ENCODE measurements at places on chromosomes 1 and 21. TPM values are rescaled to one million over a fixed set of nuclear protein-coding genes. Genes with fewer than 3 reads are reported as not detected.
A peak's percentile ranks its signal among the peaks of the same experiment; 100 is the strongest.

GRCh38 chr1:188514917-188515316 lies 1686.2 kb downstream of the PLA2G4A start:
- DNase-seq: no peak

- DNase-seq: no peak
These were observed 102.4 kb downstream of the FMN2 start for GRCh38 chr1:240194120-240194519.

- DNase-seq: no peak
These were observed 18.1 kb upstream of the SLC26A9 start for GRCh38 chr1:205961405-205961804.

DNA sequence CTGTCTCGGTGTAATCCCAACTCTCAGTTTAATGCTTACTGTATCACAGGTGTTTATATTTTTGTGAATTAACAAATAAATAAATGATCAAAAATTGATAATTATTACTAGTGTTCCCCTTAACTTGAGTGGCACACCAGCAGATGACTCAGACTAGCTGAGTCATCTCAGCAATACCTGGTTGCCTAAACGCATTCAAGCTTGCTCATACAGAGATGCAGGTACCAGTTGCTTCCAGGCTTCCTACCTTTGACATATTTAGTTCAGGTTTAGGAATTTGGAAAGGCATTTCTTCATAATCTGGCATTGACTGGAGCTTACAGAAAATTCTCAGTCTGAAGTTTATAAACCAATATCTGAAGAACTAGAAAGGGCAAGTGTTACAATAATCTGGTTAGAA lies 78.9 kb upstream of the LMO4 start:
- no peak for DNase-seq

GRCh38 chr1:206912445-206913095 lies 9.2 kb downstream of the FCMR start:
- peak; percentile 71 for DNase-seq

GRCh38 chr1:201358596-201358995 lies 18.9 kb downstream of the TNNT2 start:
- DNase-seq: no peak

GRCh38 chr1:245717611-245718010 lies 562.8 kb downstream of the KIF26B start:
- DNase-seq: no peak

- no peak for DNase-seq
These were observed 205.0 kb downstream of the GPR52 start for GRCh38 chr1:174652569-174653280.

DNA sequence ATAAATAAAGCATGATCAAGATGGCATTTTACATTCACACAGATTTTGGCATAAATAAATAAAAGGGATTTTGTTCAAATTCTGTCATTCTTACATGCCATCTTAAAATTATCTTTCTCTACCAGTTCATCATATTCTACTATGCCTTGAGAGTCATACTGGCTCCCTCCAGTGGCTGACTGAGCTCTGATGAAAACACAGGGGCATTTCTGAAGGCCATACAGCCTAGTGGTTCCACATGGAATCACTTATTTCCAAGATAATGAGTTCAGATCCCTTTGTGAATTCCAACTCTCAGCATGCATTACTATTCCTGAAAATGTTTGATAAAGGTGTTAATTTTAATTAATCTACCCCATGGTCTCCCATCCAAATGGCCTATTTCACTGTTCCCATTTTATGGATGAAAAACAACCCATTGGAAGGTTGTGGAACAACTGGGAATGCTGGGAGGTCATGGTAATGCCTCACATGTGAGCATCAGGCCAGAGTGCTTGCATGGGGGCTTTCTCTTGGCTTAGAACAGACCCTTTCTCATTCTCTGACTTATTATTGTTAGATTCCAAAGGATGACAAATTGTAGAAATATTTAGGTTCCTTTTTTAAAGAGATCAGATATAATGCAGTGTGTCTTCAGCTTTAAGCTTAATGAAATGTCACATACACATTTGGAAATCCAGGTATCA lies 622.4 kb upstream of the PKN2 start:
- DNase-seq: no peak

- no peak for DNase-seq
These were observed 74.7 kb upstream of the ZBTB40 start for GRCh38 chr1:22376976-22377375.

- DNase-seq: no peak
These were observed 602 bp upstream of the RIMKLA start for GRCh38 chr1:42379794-42380585.

DNA sequence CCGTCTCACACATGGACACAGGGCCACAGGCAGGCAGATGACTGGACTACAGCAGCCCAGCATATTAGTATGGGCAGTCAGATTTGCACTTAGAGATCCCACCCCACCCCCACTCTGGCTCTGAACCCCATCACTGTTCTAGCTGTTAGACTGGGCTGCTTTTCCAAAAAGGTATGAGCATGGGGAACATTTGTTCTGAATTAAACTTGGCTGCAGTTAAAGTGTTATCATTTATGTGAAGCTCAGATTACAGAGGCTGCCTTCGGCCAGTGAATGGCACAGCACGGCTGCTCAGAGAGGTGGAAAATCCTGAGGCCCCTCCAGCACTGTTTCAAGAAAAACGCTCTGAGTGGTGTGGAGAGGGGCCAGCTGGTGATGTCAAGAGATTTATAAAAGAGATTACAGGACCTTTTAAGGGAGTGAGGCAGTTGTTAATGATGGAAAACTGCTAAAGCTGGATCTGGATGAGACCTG lies 6.9 kb upstream of the NOS1AP start:
- no peak for DNase-seq

- DNase-seq: no peak
These were observed 164.8 kb downstream of the PLPPR5 start for GRCh38 chr1:98839840-98840239.

GRCh38 chr1:236451796-236452373 lies 57.8 kb downstream of the EDARADD start:
- DNase-seq: no peak

The SPATA46 gene
- not detected for total RNA-seq

The MTOR gene
- total RNA-seq: 47.1 TPM

The CD164L2 gene
- not detected for total RNA-seq

The CD1E gene
- 0.42 TPM for total RNA-seq

The CLCA4 gene
- total RNA-seq: not detected

The OR2L2 gene
- total RNA-seq: 0.46 TPM

The LCE3E gene
- not detected for total RNA-seq

The BCAN gene
- not detected for total RNA-seq

The S100A7 gene
- not detected for total RNA-seq
